Stimulated activated CD8-positive, alpha-beta memory T cell treated with anti-CD3 and anti-CD28 coated beads, Interleukin-4, amount 100 ng/mL, for 1 hour (primary cell): ENCODE measurements at places on chromosomes 16 and 17.

DNA sequence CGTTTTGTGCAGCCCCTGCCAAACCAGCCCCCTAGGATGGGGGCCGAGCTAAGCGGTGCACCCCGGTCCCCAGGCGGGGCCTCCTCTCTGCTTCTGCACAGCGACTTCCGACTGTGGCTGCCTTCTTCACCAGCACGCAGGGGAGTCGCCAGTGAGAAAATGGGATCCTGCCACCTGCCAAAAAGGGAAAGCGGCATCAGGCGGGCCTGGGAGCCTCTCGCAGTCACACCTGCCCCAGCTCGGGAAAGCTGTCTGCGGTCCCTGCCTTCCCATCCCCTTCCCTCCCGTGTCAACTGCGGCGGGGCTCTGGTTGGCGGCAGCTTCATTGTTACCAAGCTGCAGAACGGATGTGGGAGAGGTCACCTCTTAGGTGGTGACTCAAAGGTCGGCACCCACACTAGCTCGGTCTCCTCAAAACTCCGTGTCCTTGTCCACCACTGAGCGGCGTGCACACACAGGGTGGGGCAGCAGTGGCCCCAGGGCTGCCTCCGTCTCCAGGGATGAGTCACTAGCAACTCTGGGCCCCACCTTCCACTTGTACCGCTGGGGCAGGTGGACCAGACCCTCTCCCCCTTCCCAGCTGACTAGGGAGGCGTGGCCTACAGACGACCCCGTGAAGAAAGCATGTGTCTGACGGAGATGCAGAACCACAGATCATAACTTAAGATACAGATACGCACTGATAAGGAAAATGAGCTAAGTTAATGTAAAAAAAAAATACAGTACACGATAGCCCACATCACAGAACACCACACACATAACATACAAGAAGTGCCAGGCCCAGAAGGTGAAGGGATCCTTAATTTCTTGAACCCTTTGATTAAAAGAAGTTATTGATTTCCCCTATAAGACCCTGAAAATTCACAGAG, 1.5 kb upstream of the PCYT2 start:
- no peak for DNase-seq

- no peak for DNase-seq
Observed at GRCh38 chr17:61729690-61730268, 133.5 kb downstream of the BRIP1 start.

- no peak for DNase-seq
Observed at GRCh38 chr17:77924757-77925336, 33.7 kb upstream of the TNRC6C start.

DNA sequence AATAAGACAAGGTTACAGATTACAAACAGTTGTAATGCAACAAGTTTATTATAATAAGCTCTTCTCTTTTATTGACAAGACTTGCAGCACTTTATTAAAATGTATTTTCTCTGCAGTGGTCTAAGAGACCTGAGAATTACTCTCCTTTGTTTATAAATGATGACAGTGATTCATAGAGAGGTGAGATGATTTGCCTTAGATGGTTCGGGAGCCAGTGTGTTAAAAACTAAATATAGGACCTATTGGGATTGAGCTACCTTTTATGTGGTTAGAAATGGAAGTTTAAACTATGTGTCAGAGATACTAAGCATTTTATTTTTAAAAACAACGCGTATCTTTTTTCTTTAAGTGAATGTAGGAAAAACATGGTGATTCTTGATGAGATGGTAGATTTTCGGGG, 2.9 kb upstream of the KRTAP3-3 start:
- DNase-seq, result no peak

DNA sequence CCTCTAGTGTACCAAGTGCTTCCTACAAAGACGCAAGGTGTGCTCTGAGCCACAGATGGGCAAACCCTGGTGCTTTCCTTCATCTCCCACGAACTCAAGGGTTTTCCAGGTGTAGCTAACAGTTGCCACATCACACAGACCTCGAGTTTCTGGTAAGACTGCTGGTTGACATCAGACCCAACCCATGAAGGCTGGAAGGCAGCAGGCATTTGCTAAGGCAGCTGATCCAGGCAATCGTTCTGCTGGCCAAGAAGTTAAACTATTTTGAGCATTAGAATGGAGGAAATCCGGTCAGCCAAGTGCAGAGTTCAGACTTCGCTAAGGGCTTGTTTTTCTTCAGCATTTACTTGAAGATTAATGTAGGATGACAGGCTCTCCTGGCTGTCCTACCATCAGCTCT, 11.5 kb downstream of the HAS3 start:
- DNase-seq, result no peak

DNA sequence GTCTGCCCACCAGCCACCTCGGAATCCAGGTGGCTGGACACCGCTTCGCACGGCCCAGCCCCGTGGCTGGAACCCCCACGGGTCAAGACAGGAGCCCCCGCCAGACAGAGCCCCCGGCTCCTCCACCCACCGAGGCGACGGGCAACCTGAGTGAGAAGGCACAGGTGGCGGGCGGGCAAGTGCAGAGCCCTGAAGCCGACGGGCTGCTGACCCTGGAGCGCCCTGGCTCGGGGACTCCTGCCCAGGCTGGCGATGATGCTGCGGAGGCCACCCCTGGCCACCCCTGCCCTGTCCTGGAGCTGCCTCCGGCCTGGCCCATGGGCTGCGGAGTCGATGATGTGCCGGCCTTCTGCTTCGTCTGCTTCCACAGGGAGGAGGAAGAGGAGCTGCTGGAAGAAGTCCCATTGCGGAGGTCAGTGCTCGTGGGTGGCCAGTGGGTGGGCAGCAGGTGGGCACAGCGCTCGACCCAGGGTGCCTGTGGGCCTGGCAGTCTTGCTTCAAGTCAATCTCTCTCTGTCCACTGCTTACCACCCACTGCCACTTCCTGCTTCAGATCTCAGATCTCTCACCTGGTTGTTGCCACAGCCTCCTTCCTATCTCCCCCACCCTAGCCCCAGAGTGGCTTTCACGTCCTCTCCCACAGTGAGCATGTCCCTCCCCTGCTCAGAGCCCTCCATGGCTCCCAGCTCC, 33.1 kb upstream of the SBK1 start:
- no peak for DNase-seq

DNA sequence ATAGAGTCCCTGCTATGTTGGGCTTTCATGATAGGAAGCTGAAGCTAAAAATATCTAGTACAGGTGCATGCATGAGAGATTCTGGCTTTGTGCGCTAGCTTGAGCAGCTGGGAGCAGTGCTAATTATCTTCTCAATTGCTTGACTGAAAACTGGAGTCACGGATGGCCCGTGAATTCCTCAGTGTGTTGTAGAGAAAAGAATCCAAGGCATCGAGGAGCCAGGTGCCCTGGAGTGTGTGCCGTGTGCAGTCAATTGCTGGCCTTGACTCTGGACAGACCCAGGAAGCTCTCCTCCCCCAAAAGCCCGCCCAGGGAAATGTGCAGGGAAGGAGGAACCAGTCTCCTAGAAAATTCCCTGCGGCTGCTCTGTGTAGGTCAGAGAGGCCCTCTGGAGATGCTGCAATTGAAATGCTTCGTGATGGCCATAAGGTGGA, 14.2 kb downstream of the LGALS3BP start:
- DNase-seq, result no peak

DNA sequence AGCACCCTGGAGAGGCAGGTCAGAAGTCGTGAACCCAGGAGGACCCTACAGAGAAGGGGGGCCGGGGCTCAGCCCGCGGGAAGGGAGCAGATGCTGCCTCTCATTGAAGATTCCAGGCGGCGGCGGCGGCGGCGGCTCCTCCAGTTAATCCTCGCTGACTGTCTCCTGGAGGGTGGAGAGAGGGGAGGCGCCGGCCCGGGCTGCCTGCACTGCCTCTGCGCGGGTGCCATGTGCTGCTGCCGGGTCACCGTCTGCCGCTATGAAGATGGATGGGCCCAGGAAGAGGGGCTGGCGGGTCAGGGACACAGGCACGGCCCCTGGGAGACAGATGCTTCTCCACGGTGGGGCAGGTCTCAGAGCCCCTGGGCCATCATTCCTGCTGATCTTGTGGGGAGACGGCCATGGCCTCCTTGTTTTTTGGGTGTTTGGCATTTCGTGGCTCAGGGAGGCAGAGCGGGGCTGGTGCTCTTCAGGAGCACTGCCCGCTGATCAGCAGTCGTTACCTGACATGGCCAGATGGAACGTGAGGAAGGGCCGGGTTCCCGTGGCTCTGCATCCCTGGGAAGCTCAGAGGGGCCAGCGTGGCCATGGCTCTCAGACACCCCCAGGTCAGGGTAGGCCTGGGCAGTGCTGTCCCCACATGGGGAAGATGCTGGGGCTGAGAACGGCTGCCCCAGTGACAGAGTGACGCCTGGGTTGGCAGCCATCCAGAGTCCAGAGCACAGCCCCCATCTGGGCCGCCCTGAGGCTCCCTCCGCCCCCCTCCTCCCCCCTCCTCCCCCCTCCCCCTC, 36.1 kb downstream of the GINS2 start:
- no peak for DNase-seq

GRCh38 chr16:28241924-28242323, 30.2 kb upstream of the XPO6 start:
- DNase-seq, result no peak

- DNase-seq, result no peak
Observed at GRCh38 chr16:58099097-58099955, 29.9 kb downstream of the CFAP20 start.

GRCh38 chr17:64420143-64420670, 28.7 kb upstream of the MILR1 start:
- no peak for DNase-seq
